Mesothelial cell of epicardium (in vitro differentiated cells): ENCODE measurements at places on chromosomes 7 and 10.

DNA sequence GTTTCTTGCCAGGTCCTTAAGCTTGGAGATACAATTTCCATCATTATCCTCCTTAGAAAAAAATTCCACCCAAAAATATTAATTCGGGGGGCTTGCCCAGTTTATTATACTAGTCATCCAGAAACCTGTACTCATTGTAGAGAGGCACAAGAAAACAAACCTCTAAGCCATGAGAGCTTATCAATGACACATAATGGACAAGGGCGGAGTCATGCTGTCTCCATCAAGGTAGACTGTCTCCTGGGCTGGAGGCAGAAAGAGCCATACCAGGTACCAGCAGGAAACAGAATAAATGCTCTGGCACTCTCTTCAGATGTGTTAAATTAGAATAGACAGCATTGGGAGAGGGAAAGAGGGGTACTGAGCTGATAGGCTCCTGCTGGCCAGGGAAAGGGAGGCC is 69.8 kb upstream of the GSDME start:
- no peak for DNase-seq

- DNase-seq = no peak
Observed at GRCh38 chr7:86765931-86766330, 122.2 kb downstream of the GRM3 start.

DNA sequence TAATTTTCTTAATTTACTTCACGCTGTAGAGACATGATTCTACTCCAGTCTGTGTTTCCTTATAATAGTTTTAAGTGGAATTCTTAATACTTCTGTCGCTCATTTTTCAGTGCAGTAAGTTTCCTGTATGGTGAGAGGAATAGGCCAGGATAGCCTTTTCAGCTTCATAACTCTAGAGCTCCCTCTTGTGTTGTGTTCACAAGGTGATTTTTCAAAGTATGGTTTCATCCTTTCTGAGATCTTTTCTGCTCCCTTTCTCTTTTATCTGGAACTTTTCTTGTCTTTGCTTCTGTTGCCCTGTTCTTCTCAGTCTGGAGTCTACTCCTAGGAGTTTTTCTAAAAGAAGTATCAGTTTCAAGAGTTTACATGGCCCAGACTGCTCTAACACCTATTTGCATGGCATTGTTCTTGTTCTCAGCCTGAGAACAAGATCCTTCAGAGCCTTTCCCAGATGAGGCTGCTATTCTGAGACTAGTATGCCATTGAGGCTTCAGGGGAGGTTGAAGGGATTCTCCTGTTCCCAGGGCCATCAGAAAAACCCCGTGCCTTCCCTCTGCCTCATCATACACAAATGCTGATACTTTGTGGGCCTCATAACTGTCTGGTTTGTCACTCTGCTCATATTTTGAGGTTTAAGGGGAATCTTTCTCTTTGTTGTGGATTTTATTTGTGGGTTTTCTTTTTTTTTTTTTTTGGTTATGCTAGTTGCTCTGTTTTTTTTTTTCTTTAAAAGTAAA is 21.8 kb downstream of the NET1 start:
- DNase-seq = no peak

- no peak for DNase-seq
Observed at GRCh38 chr10:16779384-16779915, 37.8 kb downstream of the RSU1 start.

- no peak for DNase-seq
Observed at GRCh38 chr10:100886963-100887362, 25.8 kb upstream of the SLF2 start.

DNA sequence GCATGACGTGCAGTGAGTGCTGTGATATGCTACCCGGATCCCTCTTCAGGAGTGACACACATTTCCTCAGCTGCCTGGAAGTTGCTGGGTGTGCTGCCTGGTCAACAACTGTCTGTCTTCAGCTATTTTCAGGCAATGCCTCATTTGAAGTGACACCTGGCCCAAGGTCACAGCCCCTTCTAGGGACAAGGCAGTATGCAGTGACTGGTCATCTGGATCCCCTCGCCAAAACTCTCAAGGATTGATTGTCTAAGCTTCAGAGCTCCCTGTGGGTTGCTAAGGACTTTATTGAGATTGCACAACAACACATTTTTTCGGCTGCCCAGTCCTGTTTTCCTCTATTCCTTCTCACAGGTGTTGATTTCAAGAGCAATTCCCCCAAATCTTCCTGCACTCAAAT is 108.8 kb downstream of the GNAI1 start:
- no peak for DNase-seq

- DNase-seq = no peak
Observed at GRCh38 chr7:135678612-135679575, 16.6 kb downstream of the STMP1 start.

- no peak for DNase-seq
Observed at GRCh38 chr7:21338728-21339164, 89.1 kb upstream of the SP4 start.

DNA sequence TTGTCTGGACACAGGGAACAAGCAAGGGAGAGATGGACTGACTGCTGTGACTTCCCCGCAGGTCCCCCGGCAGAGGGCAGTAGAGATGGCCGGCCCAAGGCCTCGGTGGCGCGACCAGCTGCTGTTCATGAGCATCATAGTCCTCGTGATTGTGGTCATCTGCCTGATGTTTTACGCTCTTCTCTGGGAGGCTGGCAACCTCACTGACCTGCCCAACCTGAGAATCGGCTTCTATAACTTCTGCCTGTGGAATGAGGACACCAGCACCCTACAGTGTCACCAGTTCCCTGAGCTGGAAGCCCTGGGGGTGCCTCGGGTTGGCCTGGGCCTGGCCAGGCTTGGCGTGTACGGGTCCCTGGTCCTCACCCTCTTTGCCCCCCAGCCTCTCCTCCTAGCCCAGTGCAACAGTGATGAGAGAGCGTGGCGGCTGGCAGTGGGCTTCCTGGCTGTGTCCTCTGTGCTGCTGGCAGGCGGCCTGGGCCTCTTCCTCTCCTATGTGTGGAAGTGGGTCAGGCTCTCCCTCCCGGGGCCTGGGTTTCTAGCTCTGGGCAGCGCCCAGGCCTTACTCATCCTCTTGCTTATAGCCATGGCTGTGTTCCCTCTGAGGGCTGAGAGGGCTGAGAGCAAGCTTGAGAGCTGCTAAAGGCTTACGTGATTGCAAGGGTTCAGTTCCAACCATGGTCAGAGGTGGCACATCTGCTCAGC is 6.0 kb downstream of the CYREN start:
- DNase-seq = no peak

DNA sequence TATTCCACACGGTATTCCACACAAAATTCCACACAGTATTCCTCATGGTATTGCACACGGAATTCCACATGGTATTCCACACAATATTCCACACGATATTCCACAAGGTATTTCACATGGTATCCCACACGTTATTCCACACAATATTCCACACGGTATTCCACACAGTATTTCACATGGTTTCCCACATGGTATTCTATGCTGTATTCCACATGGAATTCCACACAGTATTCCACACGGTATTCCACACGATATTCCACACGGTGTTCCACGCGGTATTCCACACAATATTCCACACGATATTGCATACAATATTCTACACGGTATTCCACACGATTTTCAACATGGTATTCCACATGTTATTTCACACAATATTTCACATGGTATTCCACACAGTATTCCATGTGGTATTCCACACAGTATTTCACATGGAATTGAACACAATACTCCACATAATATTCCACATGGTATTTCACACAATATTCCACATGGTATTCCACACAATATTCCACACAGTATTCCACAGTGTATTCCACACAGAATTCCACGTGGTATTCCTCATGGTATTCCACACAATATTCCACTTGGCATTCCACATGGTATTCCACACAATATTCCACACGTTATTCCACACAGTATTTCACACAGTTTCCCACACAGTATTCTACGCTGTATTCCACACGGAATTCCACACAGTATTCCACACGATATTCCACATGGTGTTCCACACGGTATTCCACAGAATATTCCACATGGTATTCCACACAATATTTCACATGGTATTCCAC is 136.0 kb upstream of the CHST15 start:
- DNase-seq = no peak

DNA sequence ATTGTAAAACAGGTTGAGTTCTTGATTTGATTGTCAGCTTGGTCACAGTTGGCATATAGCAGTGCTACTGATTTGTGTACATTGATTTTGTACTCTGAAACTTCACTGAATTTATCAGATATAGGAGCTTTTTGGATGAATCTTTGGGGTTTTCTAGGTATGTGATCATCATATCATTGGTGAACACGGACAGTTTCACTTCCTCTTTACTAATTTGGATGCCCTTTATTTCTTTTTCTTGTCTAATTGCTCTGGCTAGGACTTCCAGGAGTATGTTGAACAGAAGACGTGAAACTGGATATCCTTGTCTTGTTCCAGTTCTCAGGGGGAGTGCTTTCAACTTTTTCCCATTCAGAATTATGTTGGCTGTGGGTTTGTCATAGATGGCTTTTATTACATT is 86.9 kb downstream of the EXOC4 start:
- no peak for DNase-seq

GRCh38 chr10:69093933-69094332 is 6.0 kb downstream of the SRGN start:
- DNase-seq = no peak

DNA sequence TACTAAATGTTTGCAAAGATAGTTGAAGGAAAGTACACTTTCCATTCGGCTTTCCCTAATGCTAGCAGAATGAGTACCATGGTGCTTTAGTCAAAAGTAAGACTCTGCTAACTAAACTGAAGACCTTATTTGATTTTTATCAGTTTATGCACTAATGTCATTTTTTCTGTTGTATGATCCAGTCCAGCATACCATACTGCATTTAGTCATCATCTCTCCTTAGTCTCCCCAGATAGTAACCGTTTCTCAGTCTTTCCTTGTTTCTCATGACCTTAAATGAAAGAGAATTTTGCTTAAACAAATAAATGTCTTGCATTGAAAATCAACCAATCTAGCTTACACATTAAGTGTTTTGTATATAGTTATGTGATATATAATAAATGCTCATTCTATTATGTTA is 529.5 kb upstream of the SEMA3D start:
- DNase-seq = no peak
